ENCODE measurements at places on chromosomes 1 and 21.

DNA sequence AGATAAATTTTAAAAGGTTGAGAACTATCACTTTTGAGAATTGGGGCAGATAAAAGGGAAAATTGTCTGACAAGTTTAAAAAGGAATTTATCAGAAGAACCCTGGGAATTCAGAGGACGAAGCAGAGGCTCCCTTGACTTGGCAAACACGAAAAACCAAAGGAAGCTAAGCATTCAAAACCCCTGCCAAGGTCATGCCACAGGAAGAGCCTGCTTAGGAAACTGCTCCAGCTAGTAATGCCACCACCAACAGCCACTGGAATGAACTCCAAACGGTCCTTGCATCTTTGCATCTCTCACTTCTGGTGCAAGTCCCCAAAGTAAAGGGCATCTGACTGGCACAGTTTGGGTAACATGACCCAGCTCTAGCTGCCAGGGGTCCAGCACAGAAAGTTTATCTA lies 7.2 kb downstream of the GPBP1L1 start:
- no peak for DNase-seq

DNA sequence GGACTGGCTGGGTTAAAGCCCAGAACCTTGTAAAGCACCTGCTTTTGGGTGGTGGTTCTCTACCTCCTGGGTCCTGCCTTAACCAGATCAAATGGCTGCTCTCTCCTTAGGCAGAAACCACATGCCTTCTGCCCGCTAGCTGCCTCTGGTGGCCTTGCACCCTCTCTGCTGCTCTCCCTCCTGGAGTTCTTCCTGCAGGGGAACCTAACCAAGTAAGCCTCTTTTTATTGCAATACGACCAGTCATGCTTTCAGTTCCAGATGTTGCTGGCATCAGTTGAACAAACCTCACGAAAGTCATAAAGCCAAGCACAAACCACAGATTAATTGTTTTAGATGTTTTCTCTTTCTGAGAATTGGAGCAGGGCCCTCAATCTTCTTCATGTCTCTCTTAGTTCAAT lies 118.9 kb downstream of the GDAP2 start:
- DNase-seq, result no peak

GRCh38 chr1:46718340-46718726 lies 581 bp downstream of the EFCAB14 start:
- DNase-seq, result no peak

- DNase-seq, result no peak
These were observed 48.9 kb upstream of the TADA1 start for GRCh38 chr1:166924823-166925541.

GRCh38 chr1:176885341-176885740 lies 279.2 kb downstream of the ASTN1 start:
- DNase-seq, result no peak

DNA sequence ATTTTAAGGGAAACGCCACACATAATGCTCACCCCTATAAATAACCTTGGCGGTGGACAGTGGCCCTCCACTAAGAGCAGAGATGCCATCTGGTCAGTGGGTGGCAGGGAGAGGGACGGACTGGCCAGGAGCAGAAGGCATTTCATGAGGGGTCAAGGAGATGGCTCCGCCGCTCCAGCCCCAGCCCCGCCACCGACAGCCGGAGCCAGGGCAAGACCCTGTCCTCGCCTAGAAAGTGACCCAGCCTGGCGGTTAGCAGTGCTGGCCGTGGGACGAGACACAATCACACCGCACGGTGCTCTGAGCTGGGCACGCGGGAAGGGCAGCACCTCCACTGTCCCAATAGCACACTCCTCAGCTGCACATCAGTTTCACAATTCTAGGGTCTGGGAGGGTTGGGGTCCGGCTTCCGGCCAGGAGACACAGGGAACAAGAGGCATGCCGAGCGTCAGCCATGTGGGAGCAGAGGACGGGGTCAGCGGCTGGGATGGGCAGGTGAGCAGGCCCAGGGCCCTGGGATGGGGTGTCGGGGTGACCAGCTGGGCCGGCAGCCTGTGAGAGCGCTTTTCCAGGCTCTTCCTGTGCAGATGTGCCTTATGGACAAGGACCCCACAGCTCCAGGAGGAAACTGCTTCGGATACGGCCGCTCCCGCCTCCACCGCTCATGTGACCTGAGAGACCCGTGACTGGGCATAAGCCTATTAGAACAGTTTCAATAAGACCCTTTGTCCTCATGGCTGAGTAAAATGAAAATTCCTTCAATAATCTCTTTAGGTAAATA lies 5.7 kb downstream of the SLC19A1 start:
- no peak for DNase-seq
